NCI-H1105 (cell line): ENCODE measurements at places on chromosomes 2 and 18.

DNA sequence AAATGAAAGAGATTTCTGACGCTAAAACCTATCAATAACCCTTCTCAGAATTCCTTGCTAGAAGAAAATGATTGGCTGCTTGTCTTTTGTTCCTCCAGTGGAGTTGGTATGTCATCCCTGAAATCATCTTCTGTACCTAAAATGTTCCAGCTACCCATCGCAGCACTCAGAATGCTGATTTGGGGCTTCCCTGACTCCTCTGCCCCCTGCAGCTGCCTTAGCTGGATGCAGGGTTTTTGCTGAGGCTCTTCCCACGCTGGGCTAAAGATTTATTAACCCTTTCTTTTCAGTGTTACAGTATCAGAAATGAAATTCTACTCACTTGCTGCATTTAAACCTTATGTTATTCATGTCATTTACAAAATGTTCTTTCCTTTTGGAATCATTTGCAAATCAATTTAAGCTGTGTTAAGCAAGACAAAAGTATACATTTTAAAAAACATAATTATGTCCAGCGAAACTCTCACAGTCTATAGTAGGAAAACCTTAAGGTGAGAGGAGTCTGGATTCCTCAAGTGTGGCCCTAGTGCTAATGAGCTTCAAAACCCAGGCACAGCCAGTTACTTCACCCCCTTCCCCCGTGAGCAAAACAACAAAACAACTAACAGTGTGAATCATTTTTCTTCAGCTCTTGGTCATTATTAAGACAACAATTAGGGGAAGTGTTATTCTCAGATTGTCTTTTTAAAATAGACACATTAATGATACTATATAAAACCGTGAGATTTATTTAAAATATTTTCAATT, 32.8 kb downstream of the PKP4 start:
- no peak for DNase-seq

- DNase-seq, result no peak
Observed at GRCh38 chr2:238259061-238260020, 19.5 kb upstream of the HES6 start.

DNA sequence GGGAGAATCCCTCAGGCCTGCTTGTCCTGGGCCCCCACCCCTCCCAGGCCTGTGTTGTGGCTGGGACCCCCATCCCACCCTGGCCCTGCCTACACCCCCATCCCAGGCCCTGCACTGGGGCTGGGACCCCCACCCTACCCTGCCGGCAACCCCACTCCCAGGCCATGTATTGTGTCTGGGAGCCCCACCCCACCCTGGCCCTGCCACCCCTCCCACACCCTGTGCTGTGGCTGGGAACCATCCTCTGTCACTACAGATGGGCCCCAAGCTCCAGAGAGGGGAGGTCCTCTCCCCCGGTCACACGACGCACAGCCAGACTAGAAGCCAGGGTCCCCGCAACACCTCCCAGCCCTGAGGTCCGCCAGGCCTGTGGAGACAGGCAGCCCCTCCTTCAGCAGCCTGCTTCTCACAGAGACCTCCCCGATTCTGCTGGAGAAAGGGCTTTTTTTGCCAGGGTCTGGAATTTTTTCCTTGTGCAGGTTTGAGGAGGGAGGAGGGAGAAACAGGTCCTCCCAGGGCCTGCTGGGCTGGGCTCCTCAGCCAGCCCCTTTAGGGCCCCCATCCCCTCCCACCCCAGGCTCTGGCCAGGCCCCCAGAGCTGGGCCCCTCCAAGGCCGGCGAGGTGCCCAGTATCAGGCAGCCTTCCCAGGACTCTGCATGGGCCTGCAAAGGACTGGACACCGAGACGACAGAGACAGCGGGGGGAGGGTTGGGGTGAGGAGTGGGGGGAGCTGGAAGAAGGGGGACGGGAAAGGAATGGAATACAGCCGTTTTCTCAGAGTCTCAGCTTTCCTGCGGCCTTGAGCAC, 28.0 kb downstream of the KIF1A start:
- no peak for DNase-seq

DNA sequence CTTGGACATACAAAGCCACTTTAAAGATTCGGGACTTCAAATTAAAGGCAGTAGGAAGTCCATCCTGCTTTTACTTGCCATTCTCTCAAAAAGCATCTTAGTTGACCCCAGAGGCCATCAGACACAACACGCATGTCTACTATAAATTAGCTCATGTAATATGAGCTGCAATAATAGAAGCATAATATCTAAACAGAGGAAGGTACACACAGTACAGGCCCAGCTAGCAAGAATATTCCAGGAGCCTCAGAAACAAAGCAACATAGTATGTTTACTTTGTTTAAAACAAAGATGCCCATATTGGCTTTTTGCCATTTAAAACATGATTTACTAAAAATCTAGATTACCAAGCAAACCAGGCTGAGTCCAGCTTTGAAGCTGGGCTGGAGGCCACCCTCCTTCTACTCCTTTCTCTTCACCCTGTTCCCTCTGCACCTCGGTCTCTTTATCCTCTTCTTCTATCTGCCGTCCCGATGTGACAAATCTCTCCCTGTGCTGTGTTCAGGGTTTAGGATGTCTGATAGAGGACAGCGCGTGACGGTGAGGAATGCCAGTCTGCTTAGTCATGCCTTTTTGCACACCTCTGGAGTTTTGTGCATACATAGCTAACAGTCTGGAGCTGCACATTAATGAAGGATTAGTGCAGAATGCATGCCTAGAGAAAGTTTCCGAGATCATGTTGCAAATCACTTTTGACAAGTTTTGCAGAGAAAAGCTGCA, 28.2 kb downstream of the DTNA start:
- DNase-seq, result no peak

DNA sequence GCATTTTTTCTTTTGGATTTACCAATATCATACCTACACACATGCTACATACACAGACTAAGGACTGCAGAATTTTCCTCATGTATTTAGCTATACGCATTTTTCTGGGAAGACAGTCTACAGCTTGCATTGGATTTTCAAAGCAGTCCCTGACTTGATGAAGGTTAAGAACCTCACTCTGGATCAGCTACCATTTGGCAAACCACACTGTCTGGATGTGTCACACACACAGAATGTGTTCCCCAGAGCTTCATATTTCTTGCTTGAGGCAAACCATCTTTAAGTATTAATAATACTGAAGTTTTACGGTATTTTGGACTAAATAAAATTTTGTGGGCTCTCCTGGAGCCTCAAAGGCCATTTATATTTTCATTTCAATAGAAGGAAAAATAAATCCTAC, 102.3 kb downstream of the TCF4 start:
- no peak for DNase-seq

DNA sequence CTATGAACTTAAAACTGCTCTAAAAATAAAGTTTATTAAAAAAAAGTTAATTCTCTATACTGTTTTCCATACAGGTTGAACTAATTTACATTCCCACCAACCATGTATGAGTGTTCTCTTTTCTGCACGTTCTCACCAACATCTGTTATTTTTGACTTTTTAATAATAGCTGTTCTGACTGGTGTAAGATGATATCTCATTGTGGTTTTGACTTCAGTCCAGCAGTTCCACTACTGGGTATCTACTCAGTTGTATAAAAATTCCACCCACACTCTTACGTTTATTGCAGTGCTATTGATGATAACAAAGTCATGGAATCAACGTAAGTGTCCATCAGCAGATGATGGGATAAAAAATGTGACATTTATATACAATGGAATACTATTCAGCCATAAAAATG, 33.7 kb downstream of the SPAG16 start:
- no peak for DNase-seq

GRCh38 chr2:98480598-98480997, 35.9 kb downstream of the INPP4A start:
- no peak for DNase-seq

- DNase-seq, result no peak
Observed at GRCh38 chr2:204226305-204226880, 289.8 kb downstream of the ICOS start.

GRCh38 chr2:8870441-8870840, 33.0 kb upstream of the KIDINS220 start:
- DNase-seq, result no peak

DNA sequence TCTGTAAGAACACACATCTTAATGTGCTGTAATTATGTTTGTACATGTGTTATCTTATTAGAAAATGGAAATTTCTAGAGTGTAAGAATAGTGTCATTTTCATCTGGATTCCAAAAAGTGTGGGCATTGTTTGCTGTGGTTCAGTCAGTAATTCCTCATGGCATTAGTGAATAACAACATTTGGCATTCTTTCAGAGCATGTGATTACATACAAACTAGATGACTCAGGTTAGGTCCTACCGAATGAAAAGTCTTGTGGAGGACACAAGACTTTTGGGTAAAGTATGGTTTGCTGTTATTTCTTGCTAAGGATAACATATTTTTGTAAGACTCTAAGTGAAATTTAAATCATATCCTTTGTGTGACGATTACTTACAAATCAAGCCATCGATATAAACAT, 593.1 kb upstream of the NRXN1 start:
- DNase-seq, result no peak

DNA sequence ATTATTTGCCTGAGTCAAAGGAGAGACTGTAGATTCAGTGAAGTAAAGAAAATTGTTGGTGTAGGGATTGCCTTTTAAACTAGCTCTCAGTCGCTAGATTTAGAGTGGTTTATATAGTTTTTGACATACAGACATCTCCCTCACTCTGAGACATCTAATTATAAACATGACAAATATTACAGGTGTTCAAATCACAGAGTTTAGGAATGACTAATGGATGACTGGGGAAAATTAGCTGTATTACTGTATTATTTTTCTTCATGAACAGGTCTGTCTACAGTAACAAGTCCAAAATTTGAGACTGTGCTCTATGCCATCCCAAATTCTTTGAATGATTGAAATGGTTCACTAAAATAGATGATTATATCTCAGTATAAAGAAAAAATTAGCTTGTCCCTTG, 40.0 kb downstream of the MAP2 start:
- DNase-seq, result no peak

DNA sequence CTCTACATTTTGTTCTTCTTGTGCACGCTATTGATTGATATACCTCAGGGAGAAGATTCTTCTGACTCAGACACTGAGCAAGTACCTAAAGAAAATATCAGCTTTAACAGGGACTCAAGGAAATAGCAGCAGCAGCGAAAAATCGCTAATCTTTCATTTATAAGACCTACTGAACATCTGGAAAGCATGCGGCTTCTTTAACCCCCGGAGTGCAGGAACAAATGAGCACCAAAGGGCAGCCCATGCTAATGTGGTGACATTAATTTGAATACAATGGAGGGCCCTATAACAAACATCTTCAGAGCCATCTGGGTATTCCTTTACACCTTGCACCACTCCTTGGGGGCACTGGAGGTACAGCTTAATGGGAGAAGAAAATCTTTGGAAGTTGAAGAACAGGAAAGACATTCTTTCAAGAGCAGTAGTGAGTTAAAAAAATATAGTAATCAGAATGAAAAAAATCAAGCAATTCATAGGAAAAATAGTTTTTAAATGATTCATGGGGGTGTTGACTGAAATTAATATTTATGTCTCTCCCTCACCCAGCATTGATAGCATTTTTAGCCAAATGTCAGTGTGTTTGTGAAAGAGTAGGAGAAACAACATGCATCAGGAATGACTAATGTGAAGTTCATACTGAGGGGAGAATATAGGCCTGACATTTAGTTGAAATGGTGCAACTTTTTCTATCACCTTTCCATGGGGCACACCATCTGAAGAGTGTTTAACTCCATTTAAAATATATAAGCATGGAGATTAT, 281.7 kb downstream of the HRH4 start:
- no peak for DNase-seq

GRCh38 chr2:70656421-70657010, 102.9 kb upstream of the TGFA start:
- DNase-seq, result no peak

DNA sequence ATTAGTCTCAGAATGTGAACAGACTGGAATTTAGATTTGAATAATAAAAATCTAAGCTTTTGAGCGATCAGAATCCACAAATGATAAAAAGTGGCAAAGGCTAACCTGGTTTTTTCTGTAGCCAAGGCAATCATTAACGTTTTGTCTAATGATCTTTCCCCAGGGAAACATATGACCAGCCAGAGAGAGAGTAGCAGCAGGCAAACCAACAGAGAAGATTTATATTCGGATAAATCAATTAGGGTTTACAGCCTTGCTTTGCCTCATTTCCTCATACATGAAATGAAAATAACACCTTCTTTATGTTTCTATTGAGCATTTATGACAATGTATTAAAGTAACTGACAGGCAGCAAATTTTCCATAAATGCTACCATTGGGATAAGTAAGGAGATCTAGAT, 14.5 kb downstream of the TIA1 start:
- no peak for DNase-seq

- DNase-seq, result no peak
Observed at GRCh38 chr2:235077046-235077445, 125.2 kb downstream of the SH3BP4 start.

DNA sequence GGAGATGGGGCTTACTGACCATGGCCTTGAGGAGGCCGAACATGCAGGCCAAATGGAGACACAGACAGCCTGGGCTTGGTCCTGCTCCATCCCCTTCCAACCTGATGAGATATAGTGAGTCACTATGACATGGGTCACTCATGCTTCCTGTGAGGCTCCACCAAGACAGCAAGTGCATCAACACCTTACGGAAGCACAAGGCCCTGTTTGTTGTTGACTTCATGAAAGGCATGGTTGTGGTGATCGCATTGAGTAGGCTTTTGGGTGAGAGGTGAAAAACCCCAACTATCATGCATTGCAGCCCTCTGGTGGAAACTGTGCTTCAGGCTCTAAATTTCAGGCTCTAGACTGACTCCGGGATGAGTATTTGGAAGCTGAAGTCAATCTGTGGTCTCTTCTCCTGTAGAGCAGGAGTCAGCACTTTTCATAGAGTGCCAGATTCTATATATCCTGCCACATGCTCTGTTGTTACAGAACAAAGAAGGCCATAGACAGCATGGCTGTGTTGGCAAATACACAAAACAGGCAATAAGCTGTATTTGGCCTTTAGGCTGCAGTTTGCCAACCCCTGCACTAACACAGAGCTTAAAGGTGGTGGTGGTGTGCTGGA, 10.1 kb downstream of the IL37 start:
- DNase-seq, result no peak

GRCh38 chr18:59219672-59220163, at the start of gene GRP:
Gene GRP (plus strand): TSS chr18:59220158. CDS start chr18:59220266, 108 bp downstream.
- peak; percentile 56 for DNase-seq

DNA sequence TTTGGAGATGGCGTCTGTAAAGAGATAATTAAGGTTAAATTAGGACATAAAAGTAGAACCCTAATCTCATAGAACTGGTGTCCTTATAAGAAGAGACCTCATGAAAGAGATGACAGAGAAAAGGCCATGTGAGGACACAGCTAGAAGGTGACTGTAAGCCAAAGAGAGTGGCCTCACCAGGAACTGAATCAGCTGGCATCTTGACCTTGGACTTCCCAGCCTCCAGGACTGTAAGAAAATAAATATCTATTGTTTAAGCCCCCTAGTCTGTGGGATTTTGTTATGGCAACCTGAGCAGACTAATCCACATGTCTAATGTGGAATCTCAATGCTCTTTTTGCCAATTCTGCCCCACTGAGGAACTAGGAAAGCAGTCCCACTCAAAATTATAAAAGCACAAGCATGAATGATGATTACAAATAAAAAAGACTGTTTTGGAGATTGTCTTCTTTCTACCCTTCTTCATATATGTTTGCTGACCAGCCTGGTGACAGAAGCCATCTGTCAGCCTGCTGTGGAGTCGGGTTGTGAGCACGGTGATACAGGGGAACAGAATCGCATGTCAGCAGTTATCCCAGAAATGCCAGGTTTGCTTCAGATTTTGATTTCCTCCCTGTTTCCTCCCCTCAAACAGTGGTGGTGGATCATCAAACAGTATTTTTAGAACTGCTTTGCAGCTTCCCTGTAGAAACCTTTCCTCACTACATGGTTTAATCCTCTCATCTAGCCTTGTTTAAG, 54.2 kb downstream of the INPP4A start:
- DNase-seq, result no peak

- no peak for DNase-seq
Observed at GRCh38 chr18:39622431-39622830, 2056.8 kb upstream of the CELF4 start.
